Endodermal cell (in vitro differentiated cells): ENCODE measurements at places on chromosomes 16 and 17. TPM values are rescaled to one million over a fixed set of nuclear protein-coding genes. Genes with fewer than 3 reads are reported as not detected.
A peak's percentile ranks its signal among the peaks of the same experiment; 100 is the strongest.

GRCh38 chr17:17868641-17869522, 32.1 kb upstream of the SREBF1 start:
- peak; percentile 75 for DNase-seq

- no peak for DNase-seq
Measured at GRCh38 chr16:11783319-11784037, 13.6 kb downstream of the ZC3H7A start.

DNA sequence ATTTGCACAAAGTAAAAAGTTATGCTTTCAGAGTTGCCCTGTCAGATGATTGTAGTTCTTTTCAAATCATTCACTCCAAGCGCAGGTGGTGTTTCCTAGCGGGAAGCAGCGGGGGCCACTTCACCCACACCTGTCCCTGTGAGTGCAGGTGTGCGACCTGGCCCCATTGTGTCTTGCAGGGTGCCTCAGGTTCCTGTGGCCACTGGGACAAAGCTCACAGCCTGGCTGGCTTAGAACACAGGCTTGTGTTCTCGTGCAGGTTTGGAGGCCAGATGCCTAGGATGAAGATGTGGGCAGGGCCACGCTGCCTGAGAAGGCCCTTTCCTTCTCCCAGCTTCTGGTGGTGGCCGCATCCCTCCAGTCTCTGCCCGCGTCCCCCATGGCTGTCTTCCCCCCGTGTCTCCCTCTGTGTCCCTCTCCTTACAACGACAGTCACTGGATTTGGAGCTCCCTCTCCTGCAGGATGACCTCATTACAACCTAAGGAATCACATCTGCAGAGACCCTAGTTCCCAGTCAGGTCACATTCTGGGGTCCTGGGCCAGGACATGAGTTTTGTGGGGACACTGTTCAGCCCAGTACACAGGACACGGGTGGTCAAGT, 90.5 kb downstream of the NPIPB11 start:
- DNase-seq = peak; percentile 75

DNA sequence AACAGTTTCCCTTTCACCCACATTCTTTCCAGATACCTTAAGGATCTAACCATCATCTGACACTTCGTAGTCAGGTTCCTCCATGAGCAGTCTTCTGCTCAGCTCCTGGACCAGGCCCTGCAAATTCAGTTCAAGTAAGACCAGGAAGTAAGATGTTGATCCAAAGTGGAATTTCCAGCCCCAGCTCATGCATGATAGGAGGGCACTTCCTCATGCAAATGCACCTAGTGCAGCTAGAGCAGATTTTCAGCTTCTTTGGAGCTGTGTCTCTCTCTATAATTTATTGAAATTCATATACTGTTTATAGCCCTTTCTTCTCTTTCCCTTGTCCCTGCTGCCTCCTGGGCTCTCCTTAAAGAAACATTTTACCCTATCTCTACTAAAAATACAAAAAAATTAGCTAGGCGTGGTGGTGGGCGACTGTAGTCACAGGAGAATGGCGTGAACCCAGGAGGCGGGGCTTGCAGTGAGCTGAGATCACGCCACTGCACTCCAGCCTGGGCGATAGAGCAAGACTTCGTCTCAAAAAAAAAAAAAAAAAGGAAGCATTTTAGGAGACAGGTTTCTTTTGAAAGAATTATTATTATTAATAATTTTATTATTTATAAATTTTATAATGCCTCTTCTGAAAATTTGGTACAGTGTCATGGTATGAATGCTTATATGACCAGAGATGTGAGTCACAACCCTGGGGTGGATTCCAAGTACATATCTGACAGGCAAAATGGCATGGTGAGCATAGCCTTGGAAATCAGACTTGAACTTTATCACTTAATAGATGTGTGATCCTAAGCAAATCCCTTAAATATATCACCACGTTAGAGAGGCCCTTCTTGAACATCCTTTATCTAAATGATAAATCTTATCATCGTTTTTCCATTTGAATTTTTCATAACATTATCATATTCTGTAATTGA, 94.3 kb downstream of the SSH2 start:
- DNase-seq = no peak

- DNase-seq = peak; percentile 43
Measured at GRCh38 chr16:64051824-64052223, 1070.0 kb downstream of the CDH11 start.

The ABCA10 gene
- not detected in 3 replicates for total RNA-seq

- no peak for DNase-seq
Measured at GRCh38 chr16:70398177-70398743, 40.6 kb downstream of the ST3GAL2 start.

- DNase-seq = no peak
Measured at GRCh38 chr17:71948703-71949422, 172.0 kb upstream of the SOX9 start.

- no peak for DNase-seq
Measured at GRCh38 chr16:11689031-11689840, 21.0 kb downstream of the SNN start.

- peak; percentile 73 for DNase-seq
Measured at GRCh38 chr17:75153780-75154194, 525 bp downstream of the JPT1 start.

The NPIPB9 gene
- total RNA-seq = 1.2 and 3.3 TPM in 2 replicates

The CNGB1 gene
- 0.60 to 1.5 TPM (median 0.73 TPM) in 3 replicates for total RNA-seq

DNA sequence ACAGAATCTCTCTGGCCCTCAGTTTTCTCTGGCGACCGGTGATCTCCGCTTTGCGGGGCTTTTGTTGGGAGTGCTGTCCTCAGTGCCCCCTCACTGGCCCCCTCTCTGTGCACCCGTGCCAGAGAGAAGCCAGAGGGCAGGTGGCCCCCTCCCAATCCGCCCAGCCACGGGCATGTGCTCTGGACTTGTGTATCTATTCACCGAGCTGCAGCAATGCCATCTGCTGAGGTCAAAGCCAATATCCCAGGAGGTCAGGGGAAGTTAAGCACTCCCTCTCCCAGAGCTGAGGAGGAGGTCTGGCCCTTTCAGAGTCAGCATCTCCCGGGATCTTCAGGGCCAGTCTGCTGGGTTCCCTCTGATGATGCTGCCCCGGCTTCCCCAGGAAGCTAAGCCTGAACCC, 5.1 kb downstream of the CACNG5 start:
- DNase-seq = no peak
